ENCODE measurements at places on chromosomes 12 and 14.
A peak's percentile ranks its signal among the peaks of the same experiment; 100 is the strongest.

DNA sequence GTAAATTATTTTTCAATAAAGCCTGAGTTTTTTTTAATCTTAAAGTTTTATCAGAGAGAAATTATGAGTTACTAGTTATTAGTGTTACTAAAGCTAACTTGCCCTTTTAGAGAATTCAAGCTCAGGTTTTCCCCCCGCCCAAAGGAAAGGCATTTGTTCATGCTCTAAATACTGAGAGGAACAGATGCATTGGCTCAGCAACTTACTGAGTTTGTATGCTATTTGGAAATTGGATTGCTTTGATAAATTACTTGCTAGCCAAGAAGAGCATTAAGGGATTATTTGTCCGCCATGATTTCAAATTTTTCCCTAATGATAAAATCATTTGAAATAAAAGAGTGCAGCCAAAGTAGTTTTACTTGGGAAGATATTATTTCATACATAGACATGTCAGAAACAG, 149.4 kb downstream of the METTL25 start:
- DNase-seq, result no peak

GRCh38 chr12:56716933-56717880, 7.9 kb downstream of the NACA start:
- no peak for DNase-seq

DNA sequence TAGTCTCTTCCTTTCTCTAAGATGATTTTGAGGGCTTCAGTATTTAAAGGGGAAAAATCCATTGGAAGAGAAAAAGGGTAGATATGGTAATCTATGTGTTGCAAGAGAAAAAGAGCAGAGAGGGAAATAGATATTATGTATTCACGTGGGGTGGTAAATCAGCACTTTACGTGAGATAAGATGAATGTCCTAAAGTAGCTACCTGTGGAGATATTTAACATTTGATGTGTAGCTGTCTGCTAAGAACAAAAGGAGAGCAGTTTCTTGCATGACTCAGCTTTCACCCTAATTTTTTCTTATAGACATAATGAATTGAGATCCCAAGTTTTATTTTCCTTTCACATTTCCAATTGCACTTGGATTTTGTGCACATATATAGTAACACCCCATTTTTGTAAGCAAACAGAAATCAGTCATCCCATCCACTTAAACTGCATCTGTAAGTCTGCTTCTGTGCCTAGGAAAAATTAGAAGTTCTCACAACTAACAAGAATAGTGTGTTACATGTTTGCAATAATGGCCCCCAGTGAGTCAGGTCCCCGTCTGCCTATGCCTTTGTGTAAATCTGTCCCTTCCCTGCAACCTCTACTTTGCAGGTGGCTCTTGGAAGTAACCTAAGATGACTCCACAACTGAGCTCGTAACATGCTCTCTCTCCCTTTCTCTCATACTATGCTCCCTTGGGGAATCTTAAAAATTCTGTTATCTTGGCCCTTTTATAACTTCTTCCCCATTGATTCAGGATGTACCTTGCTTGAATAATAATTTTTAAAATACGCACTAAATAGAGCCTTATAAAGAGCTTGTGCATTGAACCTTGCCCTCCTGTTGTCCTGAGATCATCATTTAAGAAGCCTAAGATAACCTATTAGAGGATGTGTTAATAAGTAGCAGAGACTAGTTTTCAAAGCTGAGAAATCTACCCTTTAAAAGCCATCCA, 3.7 kb downstream of the TMTC3 start:
- DNase-seq, result peak; percentile 40

GRCh38 chr14:94673781-94674231, 61.6 kb downstream of the SERPINA3 start:
- DNase-seq, result no peak

GRCh38 chr12:7948589-7949260, 12.7 kb upstream of the SLC2A3 start:
- DNase-seq, result no peak

DNA sequence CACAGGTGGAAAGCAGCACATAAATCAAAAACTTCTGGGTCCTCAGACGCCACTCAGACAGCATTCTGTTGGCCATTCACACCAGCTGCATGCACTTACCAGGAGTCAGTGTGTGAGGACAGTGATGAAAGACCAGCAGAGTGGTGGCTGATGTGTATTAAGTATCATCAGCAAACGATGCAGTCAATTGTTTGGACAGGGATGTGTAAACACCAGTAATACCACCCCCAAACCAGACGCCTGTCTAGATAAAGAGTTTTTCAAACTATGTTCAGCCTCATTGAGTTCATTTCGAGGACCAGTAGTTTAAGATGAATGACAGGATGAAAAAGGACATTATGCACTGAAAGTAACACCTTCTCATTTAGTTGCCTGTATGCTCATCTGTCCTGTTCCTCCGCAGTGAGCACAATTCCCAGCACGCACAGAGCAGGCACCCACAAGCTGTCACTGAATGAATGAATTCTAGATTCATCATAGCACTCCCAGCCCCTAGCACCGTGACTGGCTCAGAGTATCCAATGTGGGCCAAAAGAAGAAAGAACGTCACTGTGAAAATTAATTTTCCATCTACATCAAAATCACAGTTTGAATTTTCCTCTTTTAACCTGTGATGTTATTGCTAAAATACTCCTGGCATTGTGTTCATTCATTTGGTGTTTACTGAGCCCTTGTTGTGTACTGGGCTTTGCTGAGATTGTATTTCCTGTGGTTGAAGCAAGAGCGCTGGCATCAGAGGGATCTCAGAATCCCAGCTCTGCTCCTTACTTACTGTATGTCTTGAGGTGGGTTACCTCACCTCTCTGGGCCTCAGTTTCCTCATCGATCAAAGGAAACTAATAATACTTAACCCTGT, 124.8 kb upstream of the NOS1 start:
- no peak for DNase-seq

- no peak for DNase-seq
Observed at GRCh38 chr14:32059702-32060101, 17.4 kb upstream of the ARHGAP5 start.

GRCh38 chr12:57012600-57013465, 3.5 kb downstream of the TAC3 start:
- no peak for DNase-seq

Data from NCI-H2227 treated with DMSO at 0.1 percent for 48 hours (cell line).